Effector memory CD4-positive, alpha-beta T cell (primary cell): ENCODE measurements at places on chromosomes 1 and 21.

GRCh38 chr1:11948822-11949458 lies 14.4 kb downstream of the PLOD1 start:
- no peak for DNase-seq

DNA sequence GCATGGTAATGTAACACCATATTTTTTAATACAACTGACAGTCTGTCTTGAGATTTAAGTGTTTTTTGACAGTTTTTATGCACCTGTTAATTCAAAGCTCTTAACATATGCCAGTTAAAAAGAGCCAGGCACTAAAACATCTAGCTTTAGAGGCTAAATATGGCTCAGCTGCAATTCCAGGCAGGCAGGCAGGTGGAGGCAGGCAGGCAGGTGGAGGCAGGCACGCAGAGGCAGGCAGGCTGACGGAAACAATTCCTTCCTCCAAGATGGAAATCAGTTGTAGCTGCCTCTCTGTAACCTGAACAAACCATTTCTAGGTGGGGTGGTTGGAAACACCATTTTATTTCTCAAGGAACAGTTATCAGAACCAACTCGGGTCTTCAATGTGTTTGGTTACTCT lies 51.2 kb downstream of the GORAB start:
- no peak for DNase-seq

DNA sequence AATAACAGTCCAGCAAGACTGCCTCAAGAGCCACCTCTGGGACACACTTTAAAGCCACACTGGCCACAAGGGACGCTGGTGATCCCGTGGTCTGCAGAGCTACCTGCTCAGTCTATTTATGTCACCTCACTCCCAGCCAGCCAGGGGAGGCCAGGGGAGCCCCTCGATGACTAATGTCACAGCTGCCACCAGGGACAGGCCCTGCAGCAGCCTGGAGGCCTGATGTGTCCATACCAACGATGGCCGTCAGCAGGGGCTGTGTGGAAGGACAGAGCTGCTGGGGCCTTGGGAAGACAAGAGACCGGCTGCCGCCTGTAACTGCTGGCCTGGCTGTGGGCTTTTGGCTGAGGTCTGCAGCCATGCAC lies 71.0 kb downstream of the SIK1 start:
- DNase-seq = no peak

GRCh38 chr1:13819642-13820041 lies 119.7 kb downstream of the PRDM2 start:
- no peak for DNase-seq

- DNase-seq = no peak
Measured at GRCh38 chr1:154550070-154550469, 8.4 kb downstream of the UBE2Q1 start.

- DNase-seq = peak; percentile 15
Measured at GRCh38 chr1:202807451-202807925, 733 bp downstream of the KDM5B start.

DNA sequence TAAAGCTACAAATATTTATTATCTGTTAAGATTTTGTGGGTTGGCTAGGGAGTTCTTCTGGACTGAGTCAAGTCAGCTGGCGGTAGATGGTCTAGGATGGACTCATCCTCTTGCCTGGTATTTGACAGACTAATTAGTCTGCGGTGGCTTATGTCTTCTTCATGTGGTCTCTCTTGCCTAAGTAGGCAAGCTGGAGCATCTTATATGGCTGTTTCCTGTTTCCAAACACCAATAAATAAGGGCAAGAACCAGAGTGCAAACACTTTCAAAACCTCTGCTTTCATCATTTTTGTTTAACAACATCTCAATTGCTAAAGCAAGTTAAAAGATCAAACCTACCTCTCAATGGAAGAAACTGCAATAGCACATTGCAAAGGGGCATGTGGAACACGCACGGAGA lies 484.8 kb downstream of the PTPRC start:
- no peak for DNase-seq

DNA sequence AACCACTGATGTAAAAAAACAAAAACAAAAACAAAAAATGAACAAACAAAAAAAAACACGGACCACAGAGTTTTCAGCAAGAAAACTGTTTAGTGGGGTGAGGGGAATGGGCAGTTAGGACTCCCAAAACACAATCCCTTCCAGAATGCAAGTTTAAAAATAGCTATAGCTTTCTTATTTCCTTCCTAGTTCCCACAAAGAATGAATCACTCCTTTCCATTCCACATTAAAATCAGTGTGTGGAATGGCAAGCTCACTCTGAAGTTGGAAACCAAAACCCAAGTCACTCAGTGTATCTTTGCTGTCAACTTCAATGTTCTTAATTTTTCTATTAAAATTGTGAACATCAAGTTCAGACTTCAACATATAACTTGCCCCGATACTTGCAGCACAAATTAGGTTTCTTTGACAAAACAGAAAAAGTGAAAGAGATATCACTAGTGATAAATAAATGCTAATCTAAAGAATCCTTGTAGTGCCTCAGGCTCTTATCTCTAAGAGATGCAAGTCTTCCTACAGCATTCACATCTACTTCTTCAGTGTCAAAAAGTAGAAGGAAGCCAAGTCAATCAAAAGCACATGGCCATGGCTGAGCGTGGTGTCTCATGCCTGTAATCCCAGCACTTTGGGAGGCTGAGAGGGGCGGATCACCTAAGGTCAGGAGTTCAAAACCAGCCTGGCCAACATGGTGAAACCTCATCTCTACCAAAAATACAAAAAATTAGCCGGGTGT lies 45.5 kb downstream of the TOR3A start:
- no peak for DNase-seq

DNA sequence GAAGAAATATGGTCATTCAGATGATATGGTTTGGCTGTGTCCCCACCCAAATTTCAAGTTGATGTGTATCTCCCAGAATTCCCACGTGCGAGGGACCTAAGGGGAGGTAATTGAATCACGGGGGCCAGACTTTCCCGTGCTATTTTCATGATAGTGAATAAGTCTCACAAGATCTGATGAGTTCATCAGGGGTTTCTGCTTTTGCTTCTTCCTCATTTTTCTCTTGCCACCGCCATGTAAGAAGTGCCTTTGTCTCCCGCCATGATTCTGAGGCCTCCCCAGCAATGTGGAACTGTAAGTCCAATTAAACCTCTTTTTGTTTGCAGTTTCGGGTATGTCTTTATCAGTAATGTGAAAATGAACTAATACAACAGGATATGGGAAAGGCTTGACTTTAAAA lies 1.4 kb upstream of the DPM3 start:
- DNase-seq = no peak

DNA sequence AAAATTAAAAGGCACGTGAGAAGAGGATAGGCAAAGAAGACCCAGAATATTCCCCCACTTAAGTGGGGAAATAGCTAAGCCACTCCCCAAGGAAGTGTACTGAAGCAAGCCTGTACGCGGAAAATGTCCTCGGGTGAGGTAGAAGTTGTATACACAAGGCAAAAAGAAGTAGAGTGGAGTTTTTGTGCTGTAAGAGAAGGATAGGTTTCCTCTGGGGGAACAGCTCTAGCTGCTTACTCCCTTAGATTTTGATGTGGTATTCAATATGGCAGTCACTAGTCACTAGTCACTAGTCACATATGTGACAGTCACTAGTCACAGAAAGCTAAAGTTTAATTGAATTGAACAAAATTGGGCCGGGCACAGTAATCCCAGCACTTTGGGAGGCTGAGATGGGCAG lies 7.6 kb downstream of the TXNIP start:
- DNase-seq = no peak

DNA sequence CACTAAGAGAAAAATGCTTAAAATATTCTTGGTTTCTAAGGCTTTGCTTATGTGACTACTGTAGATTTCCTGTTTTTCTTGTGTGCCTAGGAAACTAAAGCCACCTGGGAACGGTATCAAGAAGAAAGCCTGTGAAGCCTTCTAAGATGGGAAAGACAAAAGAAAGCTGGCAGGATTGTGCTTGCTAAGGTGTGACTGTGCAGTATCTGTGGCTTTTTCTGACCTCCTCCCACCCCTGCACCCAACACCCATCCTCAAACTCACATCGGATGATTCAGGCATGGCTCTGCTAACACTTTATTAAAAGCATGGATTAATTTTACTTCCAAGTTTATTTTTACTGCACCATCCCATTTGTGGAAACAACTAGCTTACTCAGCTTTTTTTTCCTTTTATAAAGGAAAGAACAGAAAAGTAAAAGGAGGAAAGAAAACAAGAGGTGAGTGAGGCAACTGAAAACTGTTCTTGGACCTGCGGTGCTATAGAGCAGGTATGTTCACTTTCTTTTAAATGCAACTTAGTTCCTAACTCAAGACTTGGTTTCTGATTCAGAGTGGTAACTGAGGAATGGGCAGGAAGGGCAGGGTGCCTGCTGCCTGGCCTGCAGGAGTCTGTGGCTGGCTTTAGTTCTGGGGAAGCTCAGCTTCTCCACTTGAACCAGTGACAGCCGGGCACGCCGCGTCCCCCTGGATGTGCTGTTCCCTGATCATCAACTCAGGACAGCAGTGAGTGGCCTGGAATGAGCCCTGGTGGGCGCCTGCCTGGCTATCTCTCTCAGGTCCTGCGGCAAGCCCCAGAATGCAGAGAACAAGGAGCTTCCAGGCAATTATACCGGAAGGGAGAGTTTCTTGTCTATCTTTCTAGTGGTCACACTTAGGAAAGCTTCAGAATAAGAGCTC lies at the start of gene GBP6:
GBP6 (plus strand) TSS at position 422 of the 899 bp plus-strand sequence. CDS start 4,493 bp downstream, outside the sequence.
- no peak for DNase-seq

GRCh38 chr1:168467452-168467851 lies 76.3 kb downstream of the XCL2 start:
- DNase-seq = no peak

- no peak for DNase-seq
Measured at GRCh38 chr1:158005224-158005623, 11.8 kb downstream of the KIRREL1 start.

- peak; percentile 12 for DNase-seq
Measured at GRCh38 chr1:91549041-91549735, 48.5 kb downstream of the CDC7 start.

DNA sequence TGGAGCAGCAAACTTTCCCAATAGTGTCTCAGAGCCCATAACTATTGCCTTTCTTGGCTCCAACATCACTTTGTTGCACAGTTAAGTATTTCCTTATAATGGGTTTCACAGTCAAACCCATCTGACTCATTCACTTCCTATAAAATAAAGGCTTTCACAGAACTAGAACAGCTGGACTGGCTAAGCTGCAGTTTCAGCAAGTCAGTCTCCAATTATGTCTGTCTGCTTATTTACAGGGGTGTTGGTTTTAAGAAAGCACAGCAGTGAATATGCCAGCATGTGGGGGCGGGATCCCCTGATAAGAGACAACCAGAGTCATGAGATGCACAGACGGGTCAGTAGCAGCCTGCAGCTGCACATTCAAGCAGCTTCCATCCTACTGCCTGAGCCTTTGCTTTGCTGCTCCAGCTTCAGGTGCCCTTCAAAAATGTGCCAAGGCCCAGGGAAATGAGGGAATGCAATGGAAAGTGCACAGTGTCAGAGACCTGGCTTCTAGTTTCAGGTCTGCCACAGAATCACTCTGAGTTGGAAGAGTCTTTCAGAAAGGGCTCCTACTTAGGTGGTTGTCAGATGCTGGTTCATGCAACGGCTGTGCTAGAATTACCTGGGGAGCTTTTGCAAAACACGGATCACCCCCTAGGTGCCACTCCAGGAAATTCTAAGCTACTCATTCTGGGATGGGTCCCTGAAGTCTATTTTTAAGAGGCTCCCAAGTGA lies 24.8 kb downstream of the RNF19B start:
- no peak for DNase-seq

DNA sequence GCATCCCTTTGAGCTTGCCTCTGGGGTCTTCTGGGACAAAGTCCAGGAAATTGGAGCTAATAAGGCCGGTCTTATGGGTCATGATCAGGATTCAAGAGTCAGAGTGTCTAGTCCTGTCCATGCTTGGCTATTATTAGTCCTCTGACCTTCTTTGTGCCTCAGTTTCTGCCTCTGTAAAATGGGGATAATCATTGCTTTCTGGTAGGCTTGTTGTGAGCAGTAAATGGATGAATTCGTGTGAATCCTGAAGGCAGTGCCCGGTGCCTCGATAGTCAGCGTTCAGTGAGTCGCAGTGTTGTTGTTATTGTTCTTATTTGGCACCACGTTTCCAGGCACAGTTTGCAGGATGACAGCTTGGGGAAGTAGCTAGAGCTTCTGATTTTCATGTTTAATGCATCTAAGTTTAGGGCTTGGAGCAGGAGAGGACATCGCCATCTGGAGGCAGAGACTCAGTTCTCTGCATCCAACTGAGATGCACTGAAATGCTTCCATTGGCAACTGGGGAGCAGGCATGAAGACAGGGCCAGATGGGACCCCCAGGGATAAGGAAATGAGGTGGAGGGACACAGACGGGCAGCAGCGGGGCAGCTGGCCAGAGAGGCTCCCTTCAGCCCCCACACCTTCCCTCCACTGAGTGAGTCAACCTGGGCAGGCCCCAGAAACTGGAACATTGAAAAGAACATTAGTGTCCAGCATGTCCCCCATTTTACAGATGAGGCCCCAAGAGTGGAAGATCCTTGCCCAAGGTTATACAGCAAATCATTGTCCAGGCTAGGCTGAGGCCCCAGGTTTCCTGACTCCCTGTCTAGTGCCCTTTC lies 160.3 kb downstream of the PTPRU start:
- DNase-seq = no peak

DNA sequence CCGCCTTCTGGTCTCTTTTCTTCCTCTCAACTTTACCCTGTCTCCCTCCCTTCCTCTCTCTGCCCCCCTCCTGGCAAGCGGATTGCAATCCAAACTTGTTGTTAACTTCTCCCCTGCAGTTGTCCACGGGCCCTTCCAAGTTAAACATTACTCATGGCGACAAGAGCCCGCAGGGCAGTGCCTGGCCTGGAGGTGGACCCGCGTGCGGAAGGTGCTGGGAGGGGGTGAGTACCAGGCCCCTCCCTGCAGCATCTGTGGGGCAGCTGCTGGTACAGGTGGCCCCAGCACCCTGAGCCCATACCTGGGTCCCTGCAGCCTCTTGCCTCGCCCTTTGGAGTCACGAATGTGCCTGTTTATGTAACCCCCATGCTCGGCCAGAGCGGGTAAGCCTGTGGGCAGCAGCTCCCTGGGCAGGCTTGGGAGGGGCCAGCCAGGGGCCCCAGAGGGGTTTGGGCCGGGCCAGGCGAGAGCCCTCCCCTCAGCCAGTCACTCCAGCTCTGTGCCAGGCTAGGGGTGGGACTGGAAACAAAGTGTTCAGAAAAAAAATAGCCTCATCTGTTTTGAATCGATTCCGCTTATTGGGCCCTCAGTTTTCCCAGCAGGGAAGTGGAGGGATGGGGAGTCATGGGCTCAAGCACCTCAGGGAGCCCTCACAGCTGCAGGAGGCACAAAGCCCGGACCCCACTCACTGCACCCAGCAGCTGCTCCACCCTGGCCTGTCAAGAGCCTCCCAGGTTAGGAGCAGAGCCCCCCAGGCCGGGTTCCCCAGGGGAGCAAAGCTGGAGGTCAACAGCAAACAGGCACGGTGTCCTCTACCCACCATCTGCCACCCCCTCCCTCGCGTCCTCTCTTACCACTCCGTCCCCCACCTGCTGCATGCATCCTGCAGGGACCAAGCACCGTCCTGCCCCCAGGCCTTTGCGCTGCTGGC lies 14.0 kb upstream of the FAAP20 start:
- DNase-seq = no peak
